ENCODE measurements at places on chromosomes 11 and 22.

DNA sequence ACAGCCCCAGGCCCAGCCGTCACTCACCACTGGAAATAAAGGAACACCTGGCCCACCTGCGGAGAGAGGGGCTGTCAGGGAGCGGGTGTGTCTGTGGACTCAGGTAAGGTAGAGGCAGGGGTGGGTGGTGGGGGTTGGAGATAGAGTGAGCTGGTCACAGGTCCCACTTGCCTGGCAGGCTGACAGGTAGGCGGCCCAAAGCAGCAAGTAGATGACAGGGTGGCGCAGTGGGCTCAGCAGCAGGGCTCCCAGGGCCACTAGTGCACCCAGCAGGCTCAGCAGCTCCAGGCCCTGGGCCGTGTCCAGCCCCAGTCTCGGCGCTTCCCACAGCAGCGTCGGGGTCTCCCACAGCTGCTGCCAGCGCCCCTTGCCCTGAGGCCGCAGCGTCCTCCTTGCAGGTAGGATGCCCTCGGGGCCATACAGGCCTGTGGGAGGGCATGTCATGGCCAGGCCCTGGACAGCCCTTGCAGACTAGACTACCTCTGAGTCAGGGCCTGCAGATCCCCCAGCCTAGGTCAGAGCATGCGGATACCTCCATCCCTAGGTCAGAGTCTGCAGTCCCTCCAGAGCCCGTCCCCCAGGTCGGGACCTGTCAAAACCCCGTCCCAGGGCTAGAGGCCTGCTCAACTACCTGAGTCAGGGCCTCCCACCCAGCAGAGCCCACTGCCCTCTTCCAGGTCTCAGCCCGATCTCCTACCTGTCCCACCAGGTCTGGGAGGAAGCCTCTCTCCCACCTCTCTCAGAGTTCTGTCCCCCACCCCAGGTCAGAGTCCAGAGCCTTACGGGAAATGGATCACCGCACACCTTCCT lies 686 bp downstream of the LMF2 start:
- DNase-seq: no peak

DNA sequence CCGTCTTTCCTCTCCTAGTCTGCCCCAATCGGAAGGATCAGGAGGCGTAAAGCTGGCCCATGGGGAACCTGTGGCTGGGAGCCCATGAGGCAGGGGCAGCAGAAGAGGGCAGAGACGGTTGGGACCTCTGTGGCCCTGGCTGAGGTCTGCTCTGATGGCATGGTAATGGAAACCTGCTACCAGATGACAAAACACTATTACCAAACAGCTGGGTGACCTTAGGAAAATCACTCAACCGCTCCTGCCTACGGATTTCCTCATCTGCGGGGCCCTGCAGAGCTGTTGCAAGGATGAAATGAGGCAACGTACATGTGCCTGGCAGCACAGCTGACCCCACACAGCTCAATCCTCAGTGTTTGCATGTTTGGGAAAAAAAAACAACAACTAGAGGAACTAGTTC lies 4.6 kb downstream of the AP5B1 start:
- DNase-seq: no peak

GRCh38 chr11:27084518-27084917 lies 43.9 kb downstream of the BBOX1 start:
- DNase-seq: no peak

- DNase-seq: no peak
Observed at GRCh38 chr22:46504584-46504983, 32.8 kb downstream of the CELSR1 start.

GRCh38 chr22:30879415-30879797 lies 89.2 kb downstream of the MORC2 start:
- DNase-seq: no peak

DNA sequence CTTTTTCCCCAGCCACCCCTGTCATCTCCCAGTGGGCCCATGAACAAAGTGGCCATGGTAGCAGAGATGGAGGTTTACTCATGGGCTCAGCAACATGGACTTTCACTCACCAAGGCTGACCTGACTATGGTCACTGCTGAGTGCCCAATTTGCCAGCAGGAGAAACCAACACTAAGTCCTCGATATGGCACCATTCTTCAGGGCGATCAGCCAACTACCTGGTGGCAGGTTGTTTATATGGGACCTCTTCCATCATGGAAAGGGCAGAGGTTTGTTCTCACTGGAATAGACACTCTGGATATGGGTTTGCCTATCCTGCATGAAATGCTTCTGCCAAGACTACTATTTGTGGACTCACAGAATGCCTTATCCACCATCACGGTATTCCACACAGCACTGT lies 1009.1 kb downstream of the NTM start:
- DNase-seq: no peak

GRCh38 chr11:70404244-70404643 lies 5.9 kb downstream of the CTTN start:
- no peak for DNase-seq

Measured in CD4-positive, alpha-beta T cell treated with Interleukin-6 for 4 hours (primary cell).